ENCODE measurements at places on chromosomes 16 and 17.

- peak; percentile 40 for DNase-seq
These were observed 10.8 kb upstream of the SLC46A1 start for GRCh38 chr17:28416703-28417311.

GRCh38 chr17:82502207-82502606, 17.3 kb upstream of the FOXK2 start:
- no peak for DNase-seq

DNA sequence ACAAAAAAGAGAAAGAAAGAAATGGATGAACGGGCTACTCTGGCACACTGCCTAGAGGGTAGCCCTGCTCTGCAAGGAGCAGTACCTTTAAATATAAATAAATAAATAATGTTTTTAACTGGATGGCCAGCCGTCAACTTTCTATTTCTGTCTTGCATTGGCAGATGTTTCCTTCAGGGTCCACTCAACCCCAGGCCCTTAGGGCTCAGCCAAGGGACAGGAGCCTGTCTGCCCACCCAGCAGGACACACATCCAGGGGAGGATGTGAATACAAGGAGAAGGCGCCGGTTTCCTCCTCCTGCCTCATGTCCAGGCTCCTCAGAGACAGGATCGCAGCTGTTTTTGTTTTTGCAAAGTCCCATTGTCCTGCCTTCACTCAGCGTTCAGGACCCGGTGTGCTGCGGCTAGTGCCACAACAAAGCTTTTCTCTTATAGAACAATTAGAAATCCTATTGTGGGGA, 22.6 kb downstream of the TTYH2 start:
- DNase-seq: no peak

- DNase-seq: peak; percentile 96
These were observed 88.2 kb downstream of the TBC1D16 start for GRCh38 chr17:79947351-79948031.

DNA sequence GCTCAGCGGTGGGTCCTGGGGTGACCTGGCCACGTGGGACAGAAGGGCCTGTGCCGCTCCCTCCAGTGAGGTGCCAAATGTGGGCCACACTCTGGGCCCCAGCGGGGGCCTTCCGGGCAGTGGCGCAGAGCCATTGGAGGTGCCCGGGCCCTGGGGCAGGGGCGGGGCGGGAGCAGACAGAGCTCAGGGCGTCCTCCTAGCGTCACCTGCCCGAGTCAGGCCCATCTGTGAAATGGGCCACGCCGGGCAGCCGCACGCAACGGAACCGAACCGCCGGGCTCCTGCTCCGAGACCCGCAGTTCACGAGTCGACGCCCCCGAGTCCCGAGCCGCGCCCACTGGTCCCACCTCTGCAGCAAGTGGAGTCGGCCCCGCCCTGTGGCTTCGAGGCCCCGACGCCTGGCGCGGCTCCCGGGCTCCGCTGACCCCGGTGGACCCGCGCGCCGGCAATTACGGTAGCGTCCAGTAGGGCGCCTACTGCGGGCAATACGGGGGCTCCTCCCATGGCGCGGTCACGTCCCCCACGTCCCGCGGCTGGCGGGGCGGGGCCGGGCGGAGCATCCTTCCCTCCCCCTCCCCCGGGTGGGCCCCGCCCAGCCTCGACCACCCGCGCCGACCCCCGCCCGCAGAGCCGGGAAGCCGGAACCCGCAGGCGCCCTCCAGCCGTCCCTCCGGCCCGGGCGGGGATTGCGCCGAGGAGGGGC, 1.9 kb downstream of the SLC16A3 start:
- DNase-seq: peak; percentile 60

- DNase-seq: no peak
These were observed 23.9 kb downstream of the NFAT5 start for GRCh38 chr16:69589434-69590269.

GRCh38 chr17:21168555-21168865, 41.7 kb downstream of the DHRS7B start:
- no peak for DNase-seq

DNA sequence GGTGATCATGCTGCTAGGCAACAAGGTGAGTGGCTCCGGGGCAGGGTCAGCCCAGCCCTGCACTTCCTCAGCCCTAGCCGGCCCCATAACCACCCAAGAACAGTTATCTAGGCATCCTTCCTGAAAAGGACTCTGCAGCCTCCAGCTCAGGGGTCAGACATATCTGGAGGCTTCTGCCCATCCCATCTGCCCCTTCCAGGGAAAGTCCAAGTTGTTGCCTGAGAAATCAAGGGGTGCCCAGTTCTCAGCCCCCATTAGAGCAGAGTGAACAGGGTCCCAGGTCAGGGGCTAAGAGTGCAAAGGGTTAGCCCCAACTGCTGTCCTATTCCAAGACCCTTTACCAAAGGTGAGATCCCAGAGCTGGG, 4.1 kb upstream of the NHERF1 start:
- DNase-seq: no peak

- no peak for DNase-seq
These were observed 1.6 kb downstream of the ACTG1 start for GRCh38 chr17:81510785-81511553.

- DNase-seq: no peak
These were observed 774 bp downstream of the ENGASE start for GRCh38 chr17:79075446-79075750.

DNA sequence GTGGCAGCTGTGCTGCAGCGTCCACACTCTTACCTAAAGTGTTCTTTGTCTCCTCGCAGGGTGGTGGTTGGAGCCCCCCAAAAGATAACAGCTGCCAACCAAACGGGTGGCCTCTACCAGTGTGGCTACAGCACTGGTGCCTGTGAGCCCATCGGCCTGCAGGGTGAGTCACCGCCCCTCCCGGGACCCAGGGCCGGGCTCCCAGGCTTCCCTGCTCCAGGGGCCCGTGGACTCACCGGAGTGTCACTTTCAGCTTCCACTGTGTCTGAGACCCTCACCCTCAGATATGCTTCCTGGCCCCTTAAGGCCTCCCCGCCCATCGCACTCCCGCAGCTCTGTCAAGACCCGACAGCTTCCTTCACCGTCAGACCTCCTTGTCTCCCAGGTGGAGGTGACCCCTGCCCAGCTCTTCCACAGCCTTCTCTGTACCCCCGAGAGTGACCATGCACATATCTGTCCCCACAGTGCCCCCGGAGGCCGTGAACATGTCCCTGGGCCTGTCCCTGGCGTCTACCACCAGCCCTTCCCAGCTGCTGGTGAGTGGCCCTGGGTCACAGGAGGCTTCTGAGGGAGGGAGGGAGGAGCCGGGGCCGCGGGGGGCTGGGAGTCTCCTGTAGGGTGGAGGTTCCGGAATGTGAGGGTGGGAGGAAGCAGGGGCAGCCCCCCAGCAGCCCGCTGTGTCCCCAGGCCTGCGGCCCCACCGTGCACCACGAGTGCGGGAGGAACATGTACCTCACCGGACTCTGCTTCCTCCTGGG, 1.8 kb downstream of the ITGAX start:
- no peak for DNase-seq

DNA sequence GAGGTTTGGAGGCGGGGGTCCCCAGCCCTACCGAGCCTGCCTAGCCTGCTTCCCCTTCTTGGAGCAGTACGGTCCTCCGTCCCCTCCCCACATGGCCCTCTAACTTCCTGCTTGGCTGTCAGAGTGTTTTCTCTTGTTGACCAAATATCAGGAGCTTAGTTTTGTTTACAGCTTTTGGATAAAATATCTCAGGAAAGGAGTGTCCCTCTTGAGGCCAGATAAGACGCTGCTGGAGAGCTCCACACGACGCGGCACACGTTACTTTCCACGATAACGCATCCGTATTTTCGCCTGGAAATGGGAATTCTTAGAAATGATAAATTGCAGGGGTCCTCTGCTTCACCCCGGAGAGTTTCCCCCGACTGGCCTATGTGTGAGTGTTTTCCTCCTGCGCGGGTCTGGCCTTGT, 182.9 kb downstream of the MAF start:
- no peak for DNase-seq

GRCh38 chr17:55620023-55620422, 102.6 kb downstream of the TMEM100 start:
- no peak for DNase-seq

DNA sequence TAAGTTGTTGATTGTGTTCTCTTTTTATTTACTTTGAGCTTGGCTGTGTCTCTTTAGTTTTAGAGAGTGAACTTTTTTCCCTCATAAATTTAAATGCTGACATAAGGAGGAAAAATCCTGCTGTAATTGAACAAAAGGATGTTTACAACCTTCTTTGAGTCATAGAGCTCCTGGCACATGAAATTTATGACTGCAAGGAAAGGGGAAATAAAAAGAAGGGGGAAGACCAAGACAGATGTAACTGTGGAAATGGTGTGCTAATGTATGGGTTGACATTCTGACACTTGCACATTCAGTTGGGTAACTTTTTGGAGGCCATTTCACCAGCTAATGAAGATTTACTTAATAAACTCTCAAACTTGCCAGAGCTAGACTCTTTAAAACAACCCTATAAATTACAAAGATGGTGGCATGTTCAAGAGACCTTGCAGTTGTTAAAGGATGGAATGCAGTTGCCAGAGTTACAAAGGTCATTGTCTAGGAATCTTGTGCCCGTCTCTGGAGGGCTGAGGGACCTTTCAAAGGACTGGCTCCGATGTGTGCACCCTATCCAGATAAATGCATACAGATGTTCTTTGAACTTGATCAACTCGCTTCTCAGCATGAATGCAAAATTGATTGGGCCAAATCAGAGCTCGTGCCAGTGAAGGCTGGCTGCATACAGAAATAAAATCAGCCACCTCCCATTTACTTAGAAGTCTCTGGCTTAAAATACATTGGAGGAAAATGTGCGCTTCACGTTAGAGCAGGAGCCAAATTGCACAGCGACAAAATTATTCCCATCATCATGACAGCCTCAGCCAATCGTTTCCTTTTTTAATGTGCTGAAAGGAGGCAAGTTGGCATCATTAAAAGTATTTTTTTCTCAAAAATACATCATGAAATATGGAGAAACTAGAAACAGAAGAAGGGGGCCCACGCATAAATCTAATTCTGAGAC, 289.0 kb upstream of the XYLT1 start:
- DNase-seq: no peak

- no peak for DNase-seq
These were observed 4.1 kb upstream of the YPEL2 start for GRCh38 chr17:59327121-59327980.

GRCh38 chr16:88865310-88865709, 1.1 kb downstream of the PABPN1L start:
- DNase-seq: no peak

- no peak for DNase-seq
These were observed 408.3 kb upstream of the MAF start for GRCh38 chr16:80008857-80009256.
